Activated T-cell treated with anti-CD3 and anti-CD28 coated beads, Interleukin-2, amount 50 U/mL, for 72 hours (primary cell): ENCODE measurements at places on chromosomes 5 and 9. TPM values are rescaled to one million over a fixed set of nuclear protein-coding genes. Genes with fewer than 3 reads are reported as not detected.

Gene RACK1
- 3,606 TPM for total RNA-seq

Gene IL4
- total RNA-seq = 1.5 TPM

Gene OTP
- total RNA-seq = 0.19 TPM

Gene ANKRD18A
- 8.4 TPM for total RNA-seq

Gene GARIN3
- 0.39 TPM for total RNA-seq

Gene DRD1
- not detected for total RNA-seq

Gene WNT8A
- not detected for total RNA-seq

Gene CPLANE1
- total RNA-seq = 5.9 TPM

Gene TSSK1B
- not detected for total RNA-seq

Gene FRMD3
- total RNA-seq = 0.46 TPM

Gene SLC6A7
- total RNA-seq = not detected

Gene KLF9
- total RNA-seq = 35.4 TPM

Gene MAMDC2
- total RNA-seq = not detected

Gene C5orf63
- 16.4 TPM for total RNA-seq

Gene LRRTM2
- total RNA-seq = 0.23 TPM

Gene TBCA
- total RNA-seq = 163 TPM

Gene RASGRF2
- 19.9 TPM for total RNA-seq

Gene IFNE
- not detected for total RNA-seq

Gene SLC36A3
- 0.10 TPM for total RNA-seq

Gene FOXD4L6
- not detected for total RNA-seq

Gene FAM163B
- total RNA-seq = not detected

Gene KLHL3
- 9.7 TPM for total RNA-seq

Gene DDX4
- total RNA-seq = 1.1 TPM

Gene PDZD2
- not detected for total RNA-seq

Gene KIF24
- total RNA-seq = 7.4 TPM

Gene SLC1A3
- total RNA-seq = 0.62 TPM

Gene PTGDS
- not detected for total RNA-seq
